ENCODE measurements at places on chromosomes 16 and 17.

GRCh38 chr17:9859781-9860180 lies 34.1 kb downstream of the GLP2R start:
- DNase-seq: no peak

DNA sequence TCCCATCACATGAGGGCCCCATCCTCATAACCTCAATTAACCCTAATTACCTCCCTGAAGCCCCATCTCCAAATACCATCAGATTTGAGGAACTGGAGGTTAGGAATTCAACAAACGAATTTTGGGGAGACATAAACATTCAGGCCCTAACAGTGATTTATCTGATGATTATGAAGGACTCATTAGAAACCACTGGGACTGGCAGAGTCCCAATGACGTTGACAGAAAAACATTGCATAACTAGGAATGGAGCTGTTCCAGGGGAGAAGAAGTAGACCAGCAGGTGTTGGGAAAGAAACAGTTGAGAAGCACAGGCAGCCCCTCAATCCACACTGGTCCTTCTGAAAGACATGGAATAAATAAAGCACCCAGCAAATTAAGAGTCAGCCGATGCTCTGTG lies 282.0 kb downstream of the MAP2K4 start:
- no peak for DNase-seq

DNA sequence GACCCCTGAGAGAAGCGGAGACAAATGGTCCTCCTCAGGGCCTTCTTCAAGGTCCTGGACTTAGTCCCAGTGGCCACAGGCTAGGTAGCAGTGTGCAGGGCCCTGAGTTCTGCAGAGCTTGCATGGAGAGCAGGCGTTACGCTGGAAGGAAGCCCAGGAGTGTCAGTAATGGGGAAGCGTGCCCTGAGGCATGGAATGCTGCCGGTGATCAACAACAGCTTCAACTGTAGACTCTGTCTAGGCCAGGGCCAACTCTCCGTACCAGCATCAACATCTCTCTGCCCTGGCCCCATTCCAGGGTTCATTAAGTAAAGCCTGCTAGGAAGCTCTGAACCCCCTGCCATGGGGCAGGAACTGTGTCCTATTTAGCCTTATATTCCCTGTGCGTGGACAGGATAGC lies 568 bp upstream of the TNK1 start:
- no peak for DNase-seq

DNA sequence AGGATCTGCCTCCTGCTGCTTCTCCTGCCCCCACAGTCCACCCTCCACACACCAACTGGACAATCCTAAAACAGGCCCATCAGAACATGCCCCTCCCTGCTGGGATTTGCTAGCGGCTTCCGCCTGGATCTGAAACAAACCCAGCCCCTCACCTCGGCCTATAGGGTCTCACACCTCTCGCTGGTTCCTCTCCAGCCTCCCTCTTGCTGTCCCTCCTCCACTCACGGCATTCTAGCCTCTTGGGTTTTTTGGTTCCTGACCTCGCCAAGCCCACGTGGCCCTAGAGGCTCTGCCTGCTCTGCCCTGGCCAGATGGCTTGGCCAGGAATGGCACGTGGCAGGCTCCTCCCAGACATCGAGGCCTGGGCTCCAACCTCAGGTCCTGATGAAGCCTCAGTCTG lies 15.7 kb upstream of the MTSS2 start:
- no peak for DNase-seq

DNA sequence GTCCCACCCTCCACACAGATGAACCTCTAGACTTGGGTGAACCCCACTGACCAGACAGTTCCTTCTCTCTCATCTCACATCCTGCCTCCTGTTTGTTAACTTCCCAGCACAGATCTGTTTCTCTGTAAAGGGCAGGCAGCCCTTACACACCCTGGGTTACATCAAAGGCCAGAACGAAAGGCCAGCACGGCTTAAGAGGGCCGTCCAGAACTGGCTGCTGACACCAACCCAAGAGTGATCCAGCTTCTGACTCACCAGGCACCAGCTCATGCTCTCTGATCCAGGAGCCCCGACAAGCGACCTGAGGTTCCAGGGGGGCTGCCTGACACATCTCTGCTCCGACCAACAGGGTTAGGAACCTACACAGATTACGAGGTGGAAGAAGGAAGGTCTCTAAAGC lies 86.9 kb downstream of the MRM3 start:
- DNase-seq: peak; percentile 79

GRCh38 chr16:17029602-17030350 lies 441.0 kb downstream of the XYLT1 start:
- DNase-seq: no peak

GRCh38 chr17:41944943-41945342 lies 14.5 kb downstream of the ODAD4 start:
- DNase-seq: no peak

DNA sequence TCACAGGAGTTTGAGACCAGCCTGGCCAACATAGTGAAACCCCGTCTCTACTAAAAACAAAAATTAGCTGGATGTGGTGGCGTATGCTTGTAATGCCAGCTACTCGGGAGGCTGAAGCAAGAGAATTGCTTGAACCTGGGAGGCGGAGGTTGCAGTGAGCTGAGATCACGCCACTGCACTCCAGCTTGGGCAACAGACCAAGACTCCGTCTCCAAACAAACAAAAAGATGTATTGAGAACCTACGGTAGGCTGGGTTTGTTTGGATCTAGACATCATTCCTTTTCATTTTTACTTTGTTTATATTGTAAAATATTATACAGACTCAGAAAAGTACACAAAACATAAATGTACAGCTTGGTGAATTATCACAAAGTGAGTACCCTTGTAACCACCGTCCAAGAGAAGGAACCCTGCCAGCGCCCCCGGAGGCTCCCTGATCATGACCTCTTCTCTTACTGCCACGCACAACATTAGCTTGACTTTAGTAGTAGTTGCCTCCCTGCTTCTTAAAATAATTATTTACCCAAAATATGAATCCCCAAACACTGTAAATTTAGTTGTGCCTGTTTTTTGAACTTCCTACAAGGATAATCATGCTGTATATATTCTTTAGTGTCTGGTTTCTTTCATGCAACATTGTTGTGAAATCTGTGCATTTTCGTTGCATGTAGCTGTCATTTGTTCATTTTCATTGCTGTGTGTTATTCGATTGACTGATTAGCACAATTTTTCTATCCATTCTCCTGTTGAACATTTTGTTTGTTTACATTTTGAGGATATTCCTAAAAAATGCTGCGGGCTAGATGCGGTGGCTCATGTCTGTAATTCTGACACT lies 56.5 kb downstream of the KSR1 start:
- DNase-seq: no peak

DNA sequence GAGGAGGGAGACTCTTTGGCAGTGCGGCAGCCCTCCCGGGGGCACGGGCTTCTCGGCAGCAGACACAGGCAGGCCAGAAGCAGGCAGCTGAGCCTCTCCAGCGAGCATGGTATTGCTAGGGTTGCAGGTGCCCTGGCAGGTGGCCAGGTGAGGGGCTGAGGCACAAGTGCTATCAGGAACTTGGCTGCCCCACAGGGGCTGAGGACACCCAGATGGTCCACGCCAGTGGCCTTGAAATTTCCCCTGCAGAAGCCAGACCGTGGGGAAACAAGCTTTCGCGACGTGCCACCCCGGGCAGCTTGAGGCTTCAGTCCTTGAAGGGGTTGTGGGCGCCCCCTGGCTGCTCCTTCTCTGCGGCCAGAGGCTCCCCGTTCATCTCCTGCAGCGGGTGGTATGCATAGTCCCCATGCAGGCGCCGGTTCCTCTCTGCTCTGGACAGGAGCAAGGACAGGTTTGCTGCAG lies 8.5 kb downstream of the NAGPA start:
- DNase-seq: no peak

DNA sequence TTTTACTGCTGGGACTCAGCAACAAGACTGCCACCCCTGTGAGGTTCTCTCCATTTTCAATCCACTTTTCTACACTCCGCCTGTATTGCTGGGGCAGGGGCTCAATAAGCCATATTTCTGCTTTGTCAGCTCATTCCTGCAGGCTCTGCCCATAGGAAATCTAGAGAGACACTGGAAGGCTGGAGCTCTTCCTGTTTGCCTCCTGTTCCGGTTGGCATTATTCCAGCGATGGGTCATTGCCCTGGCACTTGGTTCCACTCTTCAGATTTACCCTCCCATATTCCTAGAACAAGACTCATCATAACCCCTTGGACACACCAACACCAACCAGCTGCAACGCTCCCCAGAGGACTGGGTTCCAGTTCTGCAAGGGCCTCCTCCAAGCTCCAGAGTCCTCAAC lies 210.4 kb downstream of the CA10 start:
- no peak for DNase-seq

DNA sequence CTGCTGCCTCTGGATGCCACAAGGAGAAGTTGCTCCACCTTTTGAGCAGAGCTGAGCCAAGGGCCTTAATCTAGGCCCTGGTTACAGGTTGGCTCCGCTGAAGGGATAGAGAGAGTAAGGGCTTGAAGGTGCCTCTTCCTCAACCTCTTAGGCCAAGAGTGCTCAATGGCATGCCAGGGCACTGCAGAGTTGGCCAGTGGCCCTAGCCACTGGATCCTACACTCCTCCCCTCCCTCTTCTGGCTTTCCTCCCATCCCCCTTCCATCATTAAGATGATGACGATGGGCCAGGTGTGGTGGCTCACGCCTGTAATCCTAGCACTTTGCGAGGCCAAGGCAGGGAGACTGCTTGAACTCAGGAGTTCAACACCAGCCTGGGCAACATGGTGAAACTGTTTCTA lies 50.5 kb downstream of the MYO18A start:
- no peak for DNase-seq

GRCh38 chr16:85626191-85626981 lies 13.3 kb downstream of the GSE1 start:
- no peak for DNase-seq

- peak; percentile 66 for DNase-seq
Observed at GRCh38 chr17:20955427-20956323, 87.1 kb downstream of the USP22 start.

GRCh38 chr17:47009759-47010594 lies 30.9 kb upstream of the RPRML start:
- DNase-seq: no peak

DNA sequence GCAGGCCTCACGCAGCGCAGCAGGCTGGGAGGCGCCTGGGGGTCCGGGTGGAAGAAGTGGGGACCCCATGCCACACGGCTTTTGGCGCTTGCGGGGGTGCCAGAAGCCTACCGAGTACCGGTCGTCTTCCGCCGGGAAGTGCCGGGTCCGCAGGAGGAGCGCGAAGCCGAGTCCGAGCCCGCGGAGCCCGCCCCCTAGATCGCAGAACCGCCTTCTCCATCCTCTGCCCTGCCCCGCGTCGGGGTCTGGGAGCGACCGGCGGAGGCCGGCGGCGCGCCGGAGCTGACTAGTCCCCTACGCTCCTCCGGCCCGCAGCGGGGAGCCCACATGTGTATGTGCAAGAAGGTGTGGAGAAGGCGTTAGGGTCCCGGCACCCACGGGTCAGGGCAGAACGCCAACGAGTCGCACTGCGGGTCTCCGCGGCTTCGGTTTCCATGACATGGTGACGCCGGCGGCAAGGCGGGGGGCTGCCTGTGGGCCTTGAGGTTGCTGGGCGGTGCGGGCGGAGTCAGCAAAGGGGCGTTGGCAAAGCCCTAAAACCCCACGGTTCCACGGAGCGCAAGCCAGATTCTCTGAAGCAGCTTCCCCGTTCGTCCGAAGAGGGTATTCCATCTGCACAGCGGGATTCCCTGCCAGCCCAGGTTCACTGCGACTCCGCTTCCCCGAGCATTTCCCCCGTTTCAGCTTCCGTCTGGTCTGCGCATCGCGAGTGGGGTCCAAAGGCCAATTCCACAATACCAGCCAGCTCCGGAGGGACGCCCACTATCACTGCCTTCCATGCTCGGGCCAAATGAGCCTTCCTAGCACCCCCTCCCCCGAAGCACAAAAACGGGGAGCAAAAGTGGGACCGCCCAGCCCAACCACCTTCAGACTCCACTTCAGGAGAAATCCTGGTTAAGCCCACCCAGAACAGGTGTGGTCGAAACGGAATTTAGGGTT lies 2.3 kb upstream of the LHX1 start:
- DNase-seq: no peak

- no peak for DNase-seq
Observed at GRCh38 chr17:48598736-48599135, 5.2 kb upstream of the HOXB5 start.

DNA sequence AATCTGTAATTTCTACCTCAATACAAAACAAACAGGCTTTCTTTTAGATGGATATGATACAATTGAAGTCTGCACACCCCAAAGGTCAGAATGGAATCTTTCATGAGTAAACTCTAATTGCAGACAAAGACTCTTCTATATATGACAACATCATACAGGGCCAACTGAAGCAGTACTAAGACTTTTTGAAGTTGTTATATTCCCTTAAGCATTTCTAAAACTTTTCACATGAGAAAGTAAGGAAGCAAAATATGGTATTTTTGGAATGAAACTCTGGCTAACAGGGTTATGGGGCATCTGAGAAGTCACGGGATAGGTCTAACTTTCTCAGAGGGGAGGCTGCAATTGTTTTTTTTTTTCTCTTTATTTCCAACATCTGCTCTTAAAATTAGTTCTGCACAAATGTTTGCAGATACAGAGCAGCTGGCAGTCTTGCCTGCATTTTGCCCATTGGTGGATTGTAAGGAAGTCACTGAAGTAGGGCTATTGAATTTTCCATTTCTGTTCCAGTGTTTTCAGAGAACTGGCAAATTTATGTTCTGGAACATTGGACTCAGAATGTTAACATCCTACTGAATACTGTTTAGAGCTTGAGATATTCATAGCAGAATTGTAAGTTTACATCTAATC lies 59.1 kb downstream of the SSH2 start:
- DNase-seq: no peak

DNA sequence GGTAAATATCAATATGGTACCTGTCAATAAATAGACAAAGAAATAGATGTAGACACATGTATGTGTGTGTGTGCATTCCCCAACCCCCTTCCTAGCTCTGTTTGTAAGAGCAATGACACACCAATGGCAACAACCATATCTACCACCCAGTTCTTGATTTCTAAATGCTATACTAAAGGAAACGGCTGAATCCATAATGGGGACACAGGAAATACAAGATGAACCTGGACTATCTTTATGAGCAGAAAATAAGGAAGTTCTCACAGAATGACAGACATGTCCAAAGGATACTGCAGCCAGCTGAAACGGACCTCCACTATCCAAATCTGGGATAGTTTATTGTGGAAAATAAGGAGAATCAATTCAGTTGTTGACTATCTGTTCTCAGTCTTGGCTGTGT lies 75.3 kb downstream of the MYO1D start:
- no peak for DNase-seq

- peak; percentile 74 for DNase-seq
Observed at GRCh38 chr17:16589097-16589969, 20.3 kb upstream of the ZNF287 start.

- no peak for DNase-seq
Observed at GRCh38 chr17:29614349-29615047, 8.2 kb downstream of the CORO6 start.

All from HCEC 1CT (cell line).